ENCODE measurements at places on chromosomes 4 and X.

- no peak for DNase-seq
These were observed 43.5 kb upstream of the CITED1 start for GRCh38 chrX:72349190-72349589.

DNA sequence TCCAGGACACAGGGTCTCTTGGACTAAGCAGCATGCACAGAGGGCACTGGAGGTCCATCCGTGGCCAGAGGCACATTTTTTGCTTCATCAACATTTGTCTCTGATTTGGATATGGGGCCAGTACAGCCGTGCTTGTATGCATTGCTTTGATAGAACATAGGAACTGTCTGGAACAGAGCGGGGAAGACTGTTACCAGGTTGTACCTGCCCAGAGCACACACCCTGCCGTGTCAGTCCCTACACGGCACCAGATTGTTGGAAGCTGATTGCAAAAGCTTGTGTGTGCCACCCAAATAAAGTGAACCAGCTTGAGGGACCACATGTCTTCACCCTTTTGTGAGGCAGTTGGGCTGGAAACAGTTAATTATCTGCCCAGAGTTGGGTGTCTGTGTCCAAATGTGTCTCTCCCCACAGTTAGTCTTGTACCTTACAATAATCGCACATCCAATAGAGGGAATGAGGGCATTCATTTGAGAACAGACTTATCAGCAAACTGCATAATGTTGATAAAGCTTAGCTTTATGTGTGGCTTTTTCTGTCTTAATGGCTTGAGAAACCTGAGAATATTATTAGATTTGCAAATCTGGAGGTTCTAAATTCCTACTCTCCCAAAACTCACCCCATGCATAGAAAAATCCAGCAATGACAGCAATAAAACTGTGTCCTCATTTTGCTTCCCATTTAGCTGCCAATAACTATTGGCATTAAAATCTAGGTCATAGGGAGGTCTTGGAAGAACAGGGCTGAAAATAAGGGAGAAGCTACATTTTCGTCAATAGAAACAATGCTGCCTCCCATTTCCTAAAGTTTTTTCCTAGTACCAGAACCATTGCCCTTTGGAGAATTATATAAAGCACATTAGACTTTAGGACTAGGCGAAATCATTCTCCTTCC is 21.2 kb downstream of the KLF3 start:
- DNase-seq, result no peak

- DNase-seq, result no peak
These were observed 18.0 kb downstream of the DOK7 start for GRCh38 chr4:3481113-3481531.

DNA sequence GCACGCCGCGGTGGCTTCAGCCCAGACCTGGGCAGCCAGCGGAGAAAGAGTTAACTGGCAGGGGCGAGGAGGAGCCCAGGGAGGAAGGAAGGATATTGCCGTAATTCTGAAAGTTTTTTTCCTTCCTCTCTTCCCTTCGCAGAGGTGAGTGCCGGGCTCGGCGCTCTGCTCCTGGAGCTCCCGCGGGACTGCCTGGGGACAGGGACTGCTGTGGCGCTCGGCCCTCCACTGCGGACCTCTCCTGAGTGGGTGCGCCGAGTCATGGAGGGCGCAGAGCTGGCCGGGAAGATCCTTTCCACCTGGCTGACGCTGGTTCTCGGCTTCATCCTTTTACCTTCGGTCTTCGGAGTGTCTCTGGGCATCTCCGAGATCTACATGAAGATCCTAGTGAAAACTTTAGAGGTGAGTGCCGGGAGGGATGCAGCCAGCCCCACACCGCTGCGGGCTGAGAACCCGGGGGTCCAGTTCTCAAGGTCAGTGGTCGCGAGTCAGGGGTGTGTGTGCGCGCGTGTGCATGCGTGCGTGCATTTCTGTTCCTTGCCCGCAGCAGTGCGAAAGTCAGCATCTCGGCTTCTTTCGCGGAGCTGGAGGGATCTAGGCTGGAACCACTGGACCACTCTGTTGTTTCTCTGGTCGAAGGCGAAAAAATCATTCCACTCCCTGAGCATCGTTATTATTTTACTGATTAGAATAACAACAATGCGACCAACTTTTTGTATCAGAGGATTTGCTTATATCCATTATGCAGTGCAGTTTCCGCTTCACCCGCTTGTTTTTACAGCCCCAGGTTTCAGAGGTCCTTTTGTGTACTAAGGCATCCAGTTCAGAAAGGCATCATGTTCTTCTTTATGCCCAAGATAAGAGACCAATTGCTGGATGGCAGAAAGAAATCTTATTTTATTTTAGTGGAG is 709 bp downstream of the GPAT3 start:
- DNase-seq, result no peak

- no peak for DNase-seq
These were observed 21.4 kb upstream of the SEL1L3 start for GRCh38 chr4:25884031-25884782.

DNA sequence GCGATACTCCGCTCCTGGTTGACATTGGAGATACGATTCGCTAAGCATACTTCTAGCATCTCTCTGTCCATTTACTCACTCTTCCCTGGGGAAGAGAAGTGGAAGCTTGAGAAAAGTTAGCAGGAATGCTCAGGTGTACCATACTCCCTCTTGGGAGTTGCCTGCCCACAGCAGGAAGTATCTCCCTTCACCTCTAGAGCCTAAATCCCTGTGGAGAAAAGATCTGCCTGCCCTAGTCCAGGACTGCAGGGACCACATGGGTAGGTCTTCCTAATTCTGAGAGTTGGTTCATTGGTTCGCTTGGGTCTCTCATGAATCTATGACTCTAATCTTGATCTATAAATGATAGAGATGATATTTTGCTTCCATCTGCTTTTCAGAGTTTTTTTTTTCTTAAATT is 26.3 kb upstream of the MAPK10 start:
- no peak for DNase-seq

Measured in SJSA1 (cell line).